ENCODE measurements at places on chromosomes 4 and X.

DNA sequence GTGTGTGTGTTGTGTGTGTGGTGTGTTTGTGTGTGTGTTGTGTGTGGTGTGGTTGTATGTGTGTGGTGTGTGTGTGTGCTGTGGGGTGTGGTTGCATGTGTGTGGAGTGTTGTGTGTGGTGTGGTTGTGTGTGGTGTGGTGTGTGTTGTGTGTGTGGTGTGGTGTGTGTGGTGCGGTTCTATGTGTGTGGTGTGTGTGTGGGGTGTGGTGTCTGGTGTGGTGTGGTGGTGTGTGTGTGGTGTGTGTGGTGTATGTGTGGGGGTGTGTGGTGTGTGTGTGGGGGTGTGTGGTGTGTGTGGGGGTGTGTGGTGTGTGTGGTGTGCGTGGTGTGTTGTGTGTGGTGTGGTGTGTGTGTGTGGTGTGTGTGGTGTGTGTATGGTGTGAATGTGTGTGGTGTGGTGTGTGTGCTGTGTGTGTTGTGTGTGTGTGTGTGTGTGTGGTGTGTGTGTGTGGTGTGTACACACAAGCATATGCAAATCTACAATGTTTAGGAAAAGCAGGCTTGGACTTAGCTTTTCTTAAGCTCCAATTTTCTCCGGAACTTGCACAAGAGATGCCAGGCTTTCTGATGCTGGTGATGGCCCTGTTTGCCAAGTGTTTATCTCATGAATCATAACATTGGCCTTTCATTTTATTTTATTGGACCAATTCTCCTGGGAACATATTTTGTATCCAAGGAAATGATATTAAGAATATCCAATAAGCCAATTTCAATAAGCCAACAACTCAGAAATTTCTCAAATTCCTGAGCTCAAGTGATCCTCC, 148.7 kb downstream of the SPATA18 start:
- DNase-seq, result peak; percentile 64

DNA sequence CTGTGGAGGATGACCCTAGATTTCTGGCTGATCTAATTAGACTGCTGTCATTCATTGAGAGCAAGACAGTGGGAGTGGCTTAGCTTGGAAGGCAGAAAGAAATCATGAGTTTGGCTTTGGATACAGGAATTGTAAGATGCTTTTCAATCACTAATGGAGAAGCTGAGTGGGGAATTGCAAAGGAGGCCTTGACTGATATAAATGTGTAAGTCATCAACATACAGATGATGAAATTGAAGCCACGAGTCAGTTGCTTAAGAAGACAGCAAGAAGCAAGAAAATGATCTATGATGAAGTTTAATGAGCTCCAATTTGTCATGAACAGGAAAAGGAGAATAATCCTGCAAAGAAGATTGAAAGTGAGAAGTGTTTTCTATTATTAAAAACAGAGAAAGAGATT, 136.7 kb upstream of the C1QTNF7 start:
- DNase-seq, result no peak

DNA sequence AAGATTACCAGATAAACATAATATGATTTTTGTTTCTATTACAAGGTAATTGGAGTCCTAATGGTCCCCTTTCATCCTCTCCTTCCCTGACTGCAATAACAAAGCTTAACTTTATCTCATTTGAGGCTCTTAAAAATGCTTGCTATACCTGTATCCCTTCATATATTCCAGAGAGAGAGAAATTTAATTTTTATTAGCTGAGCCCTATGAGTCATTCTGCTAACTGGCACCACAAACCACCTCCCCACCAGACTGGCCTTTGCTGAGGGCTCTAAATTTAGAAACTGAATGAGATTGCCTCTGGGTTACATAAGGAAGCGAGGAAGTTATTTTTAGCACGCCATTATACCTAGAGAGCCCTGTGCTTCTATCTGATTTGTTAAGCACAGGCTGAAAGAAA, 27.4 kb downstream of the CBLL2 start:
- peak; percentile 31 for DNase-seq

- DNase-seq, result no peak
These were observed 48.8 kb upstream of the SHOX start for GRCh38 chrX:581720-582298.

DNA sequence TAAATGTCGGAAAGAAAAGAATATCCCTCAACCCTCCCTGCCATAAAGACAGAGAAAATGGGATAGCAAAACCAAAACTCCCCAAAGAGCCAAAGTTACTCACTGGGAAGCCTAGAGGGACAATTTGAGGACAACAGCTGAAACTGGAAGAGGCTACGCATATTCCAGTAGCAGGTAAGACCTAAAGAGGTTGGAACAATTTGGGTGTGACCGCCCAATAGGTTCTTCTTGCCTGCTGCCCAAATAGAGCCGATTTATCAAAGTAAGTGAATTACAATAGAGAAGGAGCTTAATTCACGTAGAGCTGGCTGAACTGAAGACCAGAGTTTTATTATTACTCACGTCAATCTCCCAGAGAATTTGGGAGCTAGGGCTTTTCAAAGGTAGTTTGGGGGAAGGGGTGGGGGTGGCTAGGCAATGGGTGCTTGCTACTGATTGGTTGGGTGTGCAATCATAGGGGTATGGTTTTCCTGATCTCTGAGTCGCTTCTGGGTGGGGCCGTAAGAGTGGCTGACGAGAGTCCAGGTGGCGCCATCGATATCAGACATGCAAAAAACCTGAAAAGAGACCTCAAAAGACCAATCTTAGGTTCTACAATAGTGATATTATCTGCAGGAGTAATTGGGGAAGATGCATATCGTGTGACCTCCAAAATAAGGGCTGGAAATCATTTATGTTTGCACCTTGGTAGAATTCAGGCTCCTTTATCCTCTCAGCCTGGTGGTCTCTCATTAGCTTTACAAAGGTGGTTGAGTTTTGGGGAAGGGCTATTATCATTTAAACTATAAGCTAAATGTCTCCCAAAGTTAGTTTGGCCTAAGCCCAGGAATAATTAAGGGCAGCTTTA, 39.0 kb upstream of the SLC7A3 start:
- no peak for DNase-seq

GRCh38 chr4:177367336-177367735, 57.7 kb downstream of the NEIL3 start:
- peak; percentile 19 for DNase-seq

- DNase-seq, result no peak
These were observed 303.9 kb upstream of the GATB start for GRCh38 chr4:152064753-152065152.

GRCh38 chr4:144750348-144750747, 104.4 kb downstream of the HHIP start:
- no peak for DNase-seq

DNA sequence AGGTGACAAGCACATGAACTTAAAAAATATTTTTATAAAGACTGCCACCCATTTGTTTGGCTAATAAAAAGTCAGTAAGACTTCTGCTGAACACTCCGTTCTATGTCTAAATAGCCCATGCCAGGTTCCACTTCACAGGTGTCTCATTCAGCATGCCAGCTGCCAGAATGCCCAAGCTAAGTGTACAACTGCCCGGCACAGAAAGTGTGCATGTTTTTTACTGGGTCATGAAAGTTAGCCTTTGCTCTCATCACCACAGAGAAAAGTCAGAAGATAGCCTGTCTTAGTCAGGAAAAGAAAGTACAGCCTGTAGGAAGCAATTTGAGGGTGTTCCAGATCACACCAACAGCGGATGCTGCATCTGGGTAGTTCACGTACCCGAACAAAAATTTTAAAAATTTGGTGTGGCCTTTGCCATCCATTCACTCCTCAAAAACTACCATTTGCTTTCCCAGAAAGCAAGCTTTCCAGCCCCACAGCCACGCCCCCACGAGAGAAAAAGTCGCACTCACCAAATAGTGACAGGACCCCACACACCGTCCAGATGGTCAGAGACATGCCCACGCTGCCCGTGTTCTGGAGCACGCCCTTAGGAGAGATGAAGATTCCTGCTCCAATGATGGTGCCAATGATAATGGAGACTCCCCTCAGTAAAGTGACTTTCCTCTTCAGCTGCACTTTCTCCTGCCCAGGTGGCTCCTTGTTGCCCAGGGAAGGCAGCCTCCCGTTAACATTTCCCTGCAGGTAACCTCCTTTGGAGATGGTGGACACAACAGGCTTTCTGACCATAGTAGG, 671 bp downstream of the SLC7A11 start:
- DNase-seq, result peak; percentile 52

- DNase-seq, result no peak
These were observed 62.7 kb upstream of the DAPP1 start for GRCh38 chr4:99753931-99754330.

GRCh38 chr4:123578276-123579029, 181.9 kb downstream of the SPRY1 start:
- DNase-seq, result no peak

- DNase-seq, result no peak
These were observed 24.4 kb downstream of the PRDM5 start for GRCh38 chr4:120897981-120898719.

GRCh38 chr4:76694056-76694455, 203.9 kb downstream of the SOWAHB start:
- DNase-seq, result no peak

DNA sequence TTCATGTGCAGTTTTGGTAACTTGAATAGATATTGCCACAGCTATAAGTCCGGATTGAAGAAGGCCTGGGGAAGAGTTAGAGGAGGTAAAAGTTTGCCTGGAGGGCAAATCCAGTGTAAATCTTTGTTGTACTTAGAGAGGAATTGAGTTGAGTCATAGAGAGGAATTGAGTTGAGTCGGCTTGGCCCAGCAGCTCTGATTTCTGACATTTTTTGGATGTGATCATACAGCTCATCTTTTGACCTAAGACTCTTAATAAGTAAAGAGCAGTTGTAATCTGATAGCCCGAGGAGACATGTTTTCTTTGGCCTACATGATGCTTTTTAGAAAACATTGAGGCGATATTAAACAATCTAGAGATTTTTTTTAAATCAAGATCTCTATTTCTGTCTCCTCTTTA, 3.9 kb downstream of the KIT start:
- peak; percentile 90 for DNase-seq

GRCh38 chr4:73741031-73741749, 821 bp downstream of the CXCL8 start:
- DNase-seq, result no peak

DNA sequence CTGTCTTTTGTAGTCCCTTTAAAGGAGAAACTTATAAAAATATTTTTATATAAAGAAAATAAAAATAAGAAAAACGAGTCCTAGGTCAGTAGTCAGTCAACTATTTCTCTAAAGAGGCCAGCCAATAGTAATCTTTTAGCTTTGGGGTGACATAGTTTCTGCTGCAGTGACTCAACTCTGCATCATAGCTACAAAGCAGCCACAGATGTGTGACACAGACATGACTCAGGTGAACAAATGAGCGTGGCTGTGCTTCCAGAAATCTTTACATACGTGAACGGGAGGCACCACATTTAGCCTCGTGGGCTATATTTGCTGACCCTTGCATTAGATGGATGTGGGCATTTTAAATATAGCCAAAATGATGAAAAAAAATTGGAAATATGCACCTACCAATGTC, 1862.5 kb upstream of the TENM3 start:
- no peak for DNase-seq

DNA sequence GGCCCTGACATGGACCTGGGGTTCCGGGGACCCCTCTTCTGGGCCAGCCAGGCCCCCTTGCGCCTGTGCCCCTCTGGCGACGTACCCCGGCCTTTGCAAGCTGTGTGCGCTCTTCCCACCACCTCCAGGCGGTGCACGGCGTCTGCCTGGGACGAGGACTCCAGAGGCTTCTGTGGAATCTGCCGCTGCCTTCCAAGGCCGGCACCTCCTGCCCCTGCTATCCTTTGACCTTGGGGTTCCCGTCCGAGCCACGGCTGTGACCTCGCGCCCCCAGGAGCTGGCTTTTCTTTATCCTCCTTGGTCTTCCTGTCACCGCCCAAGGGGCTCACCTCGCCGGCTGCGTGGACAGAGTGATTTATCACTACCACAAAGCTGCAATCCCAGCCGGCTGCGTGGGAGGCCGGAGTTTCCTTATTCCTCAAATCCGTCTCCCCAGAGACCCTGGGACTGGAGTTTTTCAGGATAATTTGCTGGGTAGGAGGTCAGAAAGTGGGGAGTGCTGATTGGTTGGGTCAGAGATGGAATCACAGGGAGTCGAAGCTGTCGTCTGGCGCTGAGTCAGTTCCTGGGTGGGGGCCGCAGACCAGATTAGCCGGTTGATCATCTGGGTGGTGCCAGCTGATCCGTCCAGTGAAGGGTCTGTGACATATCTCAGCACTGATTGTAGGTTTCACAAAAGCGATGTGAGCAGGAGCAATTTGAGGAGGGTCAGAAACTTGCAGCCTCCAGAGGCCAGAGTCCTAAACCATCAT, 19.8 kb upstream of the PLCXD1 start:
- no peak for DNase-seq

DNA sequence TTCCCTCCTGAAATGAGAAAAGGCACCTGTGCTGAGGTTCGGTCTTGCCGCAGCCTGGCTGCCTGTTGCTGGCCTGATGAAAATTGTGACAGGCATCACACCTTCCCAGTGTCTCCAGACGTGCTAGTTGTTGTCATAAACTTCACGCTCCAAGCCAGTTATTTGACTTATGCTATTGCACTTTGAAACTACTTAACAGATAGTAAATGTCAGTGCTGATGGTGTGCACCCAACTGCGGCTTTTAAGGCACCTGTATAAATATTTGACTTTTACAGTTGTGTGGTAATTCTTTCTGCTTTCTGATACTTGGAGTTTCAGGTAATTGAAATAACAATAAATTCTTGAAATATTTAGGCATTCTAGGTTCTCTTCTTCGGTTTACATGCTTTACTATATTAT, 1.8 kb downstream of the WWC2 start:
- DNase-seq, result no peak

- DNase-seq, result no peak
These were observed 531 bp downstream of the DGKQ start for GRCh38 chr4:972651-973424.

GRCh38 chr4:90219822-90220221, 92.6 kb downstream of the CCSER1 start:
- DNase-seq, result no peak

DNA sequence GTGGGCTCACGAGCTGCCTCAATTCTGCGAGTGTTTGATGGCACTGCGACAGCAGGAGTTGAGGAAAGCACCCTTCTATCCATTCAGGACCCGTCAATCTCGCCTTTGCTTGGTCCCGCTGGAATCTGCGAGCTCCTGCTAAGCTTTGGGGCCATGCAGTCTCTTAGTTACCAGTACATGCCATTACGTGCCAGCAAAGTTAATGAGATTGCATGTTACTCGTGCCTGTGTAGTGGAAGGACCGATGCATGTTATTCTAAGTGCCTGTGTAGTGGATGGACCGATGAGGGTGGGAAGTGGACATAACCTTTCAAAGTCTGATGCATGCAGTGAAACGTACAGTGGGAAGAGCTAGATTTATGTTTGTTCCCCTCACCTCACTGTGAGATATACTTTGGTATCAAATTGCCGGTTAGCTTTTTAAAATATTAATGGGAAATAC, 569 bp downstream of the RPS3A start:
- peak; percentile 19 for DNase-seq

DNA sequence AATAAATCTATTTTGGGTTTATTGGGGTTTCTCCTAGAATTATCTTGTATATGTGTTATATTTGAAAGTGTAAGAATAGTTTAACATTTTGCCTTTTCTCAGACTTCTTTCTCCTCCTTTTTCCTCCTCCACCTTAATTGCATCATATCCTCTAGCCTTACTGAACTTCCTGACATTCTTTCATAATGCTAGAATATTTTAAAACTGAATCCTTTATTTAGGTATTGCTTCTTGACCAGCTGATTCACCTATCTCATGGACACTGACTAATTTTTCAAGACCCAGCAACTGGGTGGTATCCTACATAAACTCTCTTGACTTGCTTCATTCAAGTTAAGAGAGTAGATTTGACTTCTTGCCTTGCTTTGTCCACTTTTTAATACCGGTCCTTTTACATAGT, 1508.9 kb downstream of the STIM2 start:
- DNase-seq, result no peak

GRCh38 chr4:10171055-10171454, 54.5 kb upstream of the WDR1 start:
- DNase-seq, result no peak
